NCI-H2107 (cell line): ENCODE measurements at places on chromosomes 3 and 15.

DNA sequence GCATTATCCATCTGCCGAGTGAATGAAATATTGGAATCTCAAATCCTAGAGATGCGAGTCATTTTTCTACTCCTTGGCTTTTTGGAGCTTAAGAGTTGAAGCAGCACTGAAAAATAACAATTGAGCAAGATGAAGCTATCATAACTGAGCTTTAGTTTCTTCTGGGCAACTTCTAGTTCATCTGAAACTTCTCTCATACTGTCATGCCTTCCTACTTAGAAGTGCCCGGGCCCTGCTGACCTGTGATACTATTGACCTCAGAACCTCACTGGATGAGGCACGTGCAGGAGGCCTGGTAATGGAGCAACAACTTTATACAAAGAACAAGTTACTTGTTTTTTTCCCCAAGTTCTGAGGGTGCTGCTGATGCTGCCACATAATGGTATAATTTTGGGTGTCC, 48.5 kb upstream of the P3H2 start:
- DNase-seq, result no peak

DNA sequence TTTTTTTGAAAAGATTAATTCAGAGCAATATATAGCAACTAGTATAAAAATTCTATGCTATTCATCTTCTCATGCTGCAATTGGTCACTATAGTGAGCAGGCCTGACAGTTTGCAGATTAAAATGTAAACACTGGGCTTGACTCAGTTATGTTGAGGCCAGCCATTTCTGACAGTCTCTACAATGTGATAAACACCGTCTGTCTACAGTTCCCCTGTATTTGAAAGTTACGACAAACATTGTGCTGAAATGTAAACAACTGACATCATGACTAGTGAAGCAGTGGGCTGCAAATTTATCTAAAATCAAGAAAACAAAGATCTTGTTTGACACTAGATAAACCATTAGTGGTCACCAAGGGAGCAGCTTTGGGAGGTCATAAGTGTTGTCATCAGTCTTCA, 197.4 kb downstream of the ISL2 start:
- no peak for DNase-seq

DNA sequence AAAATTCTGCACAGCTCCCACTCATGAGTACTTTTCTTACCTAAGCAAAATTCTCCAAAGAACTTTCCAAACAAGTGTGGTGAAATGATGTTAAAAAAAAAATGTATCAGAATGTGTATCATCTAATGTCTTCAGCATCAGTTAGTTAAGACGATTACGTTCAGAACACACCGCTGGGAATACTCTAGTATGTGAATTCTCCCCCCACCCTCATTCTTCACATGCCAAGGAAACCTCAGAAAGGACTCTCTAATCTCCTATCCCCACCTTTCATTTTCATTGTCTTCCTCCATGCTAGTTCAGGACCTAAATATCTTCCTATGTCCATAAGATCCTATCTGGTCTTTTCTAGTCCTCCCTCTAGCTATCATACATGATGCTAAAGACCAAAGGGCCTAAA, 457.4 kb downstream of the SHQ1 start:
- DNase-seq, result no peak

- no peak for DNase-seq
Measured at GRCh38 chr3:125611908-125612307, 16.6 kb upstream of the OSBPL11 start.

GRCh38 chr15:71654042-71654719, 156.2 kb upstream of the NR2E3 start:
- DNase-seq, result no peak

GRCh38 chr15:51229907-51230330, 108.5 kb downstream of the CYP19A1 start:
- no peak for DNase-seq

DNA sequence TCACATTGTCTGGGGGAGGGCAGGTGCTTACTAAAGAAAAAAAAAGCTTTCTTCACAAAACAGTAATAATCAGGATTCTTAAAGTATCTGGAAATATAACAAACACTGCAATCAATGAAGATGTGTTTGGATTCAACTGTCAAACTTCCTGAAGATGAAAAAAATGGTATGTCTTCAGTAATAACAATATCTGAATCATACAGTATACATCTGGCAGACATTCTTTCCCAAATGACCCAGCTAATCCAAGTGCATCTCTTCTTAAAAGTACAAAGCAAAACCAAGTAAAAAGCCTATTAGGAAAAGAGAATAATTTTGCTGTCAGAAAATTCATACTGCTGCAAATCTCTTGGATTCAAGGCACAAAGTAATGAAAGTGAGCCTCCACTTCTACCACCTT, 145.0 kb upstream of the MCTP2 start:
- no peak for DNase-seq

DNA sequence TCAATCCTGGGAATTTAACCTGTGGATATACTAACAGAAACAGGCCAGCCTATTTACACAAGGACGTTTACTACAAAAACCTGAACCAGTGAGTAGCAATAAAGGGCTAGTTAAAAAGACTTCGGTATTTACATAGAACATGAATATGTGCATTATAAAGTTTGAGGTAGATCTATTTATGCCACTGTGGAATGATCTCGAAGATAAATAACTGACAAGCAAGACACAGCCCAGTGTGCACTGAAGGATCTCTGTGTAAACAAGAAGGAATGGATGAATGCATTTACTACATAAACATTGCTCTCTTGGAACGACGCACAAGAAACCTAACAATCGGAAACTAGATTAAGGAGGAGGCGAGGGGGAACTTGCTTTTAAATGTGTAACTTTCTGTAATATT, 132.0 kb upstream of the NSMCE3 start:
- DNase-seq, result no peak

DNA sequence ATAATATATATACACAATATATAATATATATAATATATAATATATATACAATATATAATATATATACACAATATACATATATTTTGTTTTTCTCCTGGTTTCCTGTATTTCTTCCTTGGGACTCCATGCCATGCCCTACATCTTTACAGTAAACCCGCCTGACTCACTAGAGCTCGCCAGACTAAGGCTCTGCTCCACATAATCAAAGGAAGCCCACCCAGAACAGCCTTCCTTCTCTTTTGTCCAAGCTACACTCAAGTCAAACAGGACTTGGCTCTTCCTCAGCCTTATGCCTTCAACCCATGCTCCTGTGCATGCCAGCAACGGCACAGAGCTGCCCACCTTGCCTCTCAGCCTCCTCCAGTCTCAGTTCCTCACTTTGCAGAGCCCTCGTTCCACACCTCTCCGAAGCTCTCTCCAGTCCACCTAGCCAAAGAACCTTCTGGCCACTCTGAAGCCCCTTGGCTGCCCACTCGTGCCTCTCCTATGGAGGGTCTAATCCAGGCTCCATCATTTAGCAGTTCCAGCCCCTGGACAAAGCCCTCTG, 109.1 kb downstream of the RFTN1 start:
- no peak for DNase-seq

DNA sequence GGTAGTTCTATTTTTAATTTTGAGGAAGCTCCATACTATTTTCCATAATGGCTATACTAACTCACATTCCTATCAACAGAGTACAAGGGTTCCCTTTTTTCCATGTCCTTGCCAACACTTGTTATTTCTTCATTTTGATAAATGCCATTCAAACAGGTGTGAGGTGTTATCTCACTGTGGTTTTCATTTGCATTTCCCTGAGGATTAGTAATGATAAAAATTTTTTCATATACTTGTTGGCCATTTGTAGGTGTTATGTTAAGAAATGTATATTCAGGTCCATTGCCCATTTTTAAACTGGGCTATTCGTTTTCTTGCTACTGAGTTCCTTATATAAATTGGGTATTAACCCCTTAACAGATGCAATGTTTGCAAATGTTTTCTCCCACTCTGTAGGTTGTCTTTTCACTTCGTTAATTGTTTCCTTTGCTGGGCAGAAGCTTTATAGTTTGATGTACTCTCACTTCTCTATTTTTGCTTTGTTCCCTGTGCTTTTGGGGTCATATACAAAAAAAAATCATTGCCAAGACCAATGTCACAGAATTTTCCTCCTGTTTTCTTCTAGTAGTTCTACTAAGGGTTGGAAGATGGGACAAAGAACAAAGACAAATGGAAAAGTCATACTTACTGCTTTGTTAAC, 11.0 kb upstream of the VPS39 start:
- no peak for DNase-seq

GRCh38 chr3:149122721-149123578, 6.5 kb upstream of the HPS3 start:
- DNase-seq, result no peak

DNA sequence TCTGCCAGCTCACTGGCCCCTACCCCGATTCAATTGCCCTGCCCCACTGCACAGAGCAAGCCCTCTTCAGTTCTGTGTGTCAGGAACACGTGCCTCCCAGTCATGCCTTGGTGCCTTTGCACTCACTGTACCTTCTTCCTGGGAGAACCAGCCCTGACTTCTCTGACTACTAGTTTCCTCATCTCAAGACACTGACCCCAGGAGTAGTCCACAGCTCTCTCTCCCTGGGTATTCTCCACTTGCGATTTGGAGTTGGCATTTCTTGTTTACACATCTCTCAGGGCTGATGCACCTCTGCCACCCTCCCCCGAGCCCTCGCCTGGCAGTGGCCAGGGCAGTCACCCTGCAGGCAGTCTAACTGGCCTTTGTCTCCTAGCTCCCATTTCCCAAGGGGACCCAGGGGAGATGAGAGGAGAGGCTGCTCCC, 5.7 kb downstream of the CISH start:
- no peak for DNase-seq

GRCh38 chr15:80638553-80639167, 56.5 kb upstream of the ABHD17C start:
- DNase-seq, result no peak

DNA sequence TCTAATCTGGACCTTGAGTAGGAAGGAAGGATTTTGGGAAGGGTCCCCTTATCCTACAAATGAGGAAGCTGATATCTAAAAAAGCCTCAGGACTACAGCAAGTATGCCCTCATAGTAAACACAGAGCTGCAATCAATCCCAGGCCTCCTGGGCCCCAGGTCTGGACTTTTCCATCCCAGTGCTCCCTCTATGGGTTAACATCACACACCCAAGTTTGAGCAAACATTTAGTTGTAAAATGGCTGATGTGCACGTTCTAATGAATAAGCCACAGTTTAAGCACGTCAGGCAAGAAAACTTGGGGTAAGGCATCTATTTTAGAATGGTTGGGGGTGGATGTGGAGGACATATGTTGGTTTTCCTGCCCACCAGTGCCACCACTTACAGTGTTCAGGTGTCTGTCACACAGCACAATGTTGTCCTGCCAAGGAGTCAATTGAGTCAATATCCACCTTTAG, 44.3 kb upstream of the UBE2E1 start:
- no peak for DNase-seq

- DNase-seq, result no peak
Measured at GRCh38 chr3:55912880-55913279, 425.8 kb upstream of the WNT5A start.

DNA sequence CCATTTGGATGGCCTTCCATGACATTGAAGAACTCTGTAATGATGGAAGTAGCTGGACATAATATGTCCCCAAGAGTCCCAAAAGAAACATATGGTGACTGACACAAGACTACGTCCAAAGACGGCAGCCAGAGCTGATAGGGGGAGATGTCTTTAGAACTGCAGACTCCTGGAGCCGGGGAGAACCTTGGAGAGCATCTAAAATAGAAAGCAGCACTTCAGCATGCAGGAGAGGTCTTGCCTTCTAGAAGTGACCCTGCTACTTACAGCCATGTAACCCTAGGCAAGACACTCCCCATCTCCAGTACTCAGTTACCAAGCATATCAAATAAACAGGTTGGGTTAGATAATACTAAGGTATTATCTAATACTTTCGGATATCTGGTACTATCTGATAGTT, 143.8 kb upstream of the BCL6 start:
- no peak for DNase-seq

GRCh38 chr3:157754451-157754850, 251.2 kb upstream of the VEPH1 start:
- no peak for DNase-seq

- no peak for DNase-seq
Measured at GRCh38 chr15:48062148-48062872, 58.5 kb upstream of the SLC24A5 start.

- peak; percentile 68 for DNase-seq
Measured at GRCh38 chr3:15327941-15328340, 4.4 kb downstream of the SH3BP5 start.

DNA sequence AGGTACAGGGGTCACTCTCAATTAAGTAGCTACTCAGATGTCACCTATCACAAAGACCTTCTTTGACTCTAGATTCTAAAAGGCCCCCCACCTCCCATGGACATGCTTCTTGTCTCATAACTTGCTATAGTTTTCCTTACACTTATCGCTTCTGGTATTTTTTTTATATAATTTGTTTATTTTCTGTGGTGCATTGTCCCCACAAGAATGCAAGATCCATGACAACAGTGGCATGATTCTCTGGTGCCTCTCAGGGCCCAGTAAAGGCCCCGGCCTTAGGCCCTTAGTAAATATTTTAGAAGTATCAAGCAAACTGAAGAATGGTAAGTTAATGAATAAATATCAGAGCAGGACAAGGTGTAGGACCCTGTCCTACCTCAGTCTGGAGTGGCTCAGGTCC, 248.6 kb downstream of the CBLB start:
- no peak for DNase-seq

DNA sequence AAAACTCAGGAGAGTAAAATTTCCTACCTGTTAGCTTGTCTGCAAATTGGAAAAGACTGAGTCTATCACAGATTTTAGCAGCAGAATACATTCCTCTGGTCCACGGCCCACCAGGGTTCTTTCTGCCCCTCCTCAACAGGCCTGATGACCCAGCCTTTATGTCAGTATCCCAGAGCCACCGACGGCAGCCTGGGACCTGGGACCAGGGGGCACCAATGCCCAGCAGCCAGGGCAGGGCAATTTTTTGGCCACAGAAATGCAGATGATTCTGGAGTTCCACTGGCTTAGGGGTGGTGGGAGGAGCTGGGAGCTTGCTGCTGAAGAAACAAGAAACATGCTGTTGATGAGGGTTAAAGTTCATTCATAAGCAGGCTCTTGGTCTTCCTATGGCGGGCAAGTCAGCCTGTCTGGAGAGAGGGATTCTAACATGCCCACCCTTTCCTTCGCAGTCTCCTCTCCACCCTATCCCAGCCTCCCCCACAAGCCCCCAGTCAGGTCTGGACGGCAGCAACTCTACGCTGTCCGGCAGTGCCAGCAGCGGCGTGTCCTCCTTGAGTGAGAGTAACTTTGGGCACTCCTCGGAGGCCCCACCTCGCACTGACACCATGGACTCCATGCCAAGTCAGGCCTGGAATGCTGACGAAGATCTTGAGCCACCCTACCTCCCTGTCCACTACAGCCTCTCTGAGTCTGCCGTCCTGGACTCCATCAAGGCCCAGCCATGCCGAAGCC, 4.3 kb upstream of the MANF start:
- no peak for DNase-seq

GRCh38 chr3:196708467-196708866, 3.6 kb downstream of the CEP19 start:
- no peak for DNase-seq

- no peak for DNase-seq
Measured at GRCh38 chr3:27613846-27614500, 108.2 kb downstream of the EOMES start.

GRCh38 chr15:99453637-99454030, 112.2 kb upstream of the MEF2A start:
- DNase-seq, result no peak
